ENCODE measurements at places on chromosomes 6 and 20. TPM values are rescaled to one million over a fixed set of nuclear protein-coding genes. Genes with fewer than 3 reads are reported as not detected.
A peak's percentile ranks its signal among the peaks of the same experiment; 100 is the strongest.

COL12A1 gene
- 0.29 TPM for total RNA-seq

FRMD1 gene
- total RNA-seq, result not detected

PPP1R14C gene
- total RNA-seq, result not detected

TGM3 gene
- not detected for total RNA-seq

NINL gene
- total RNA-seq, result 0.29 TPM

SLC22A3 gene
- 0.05 TPM for total RNA-seq

DNA sequence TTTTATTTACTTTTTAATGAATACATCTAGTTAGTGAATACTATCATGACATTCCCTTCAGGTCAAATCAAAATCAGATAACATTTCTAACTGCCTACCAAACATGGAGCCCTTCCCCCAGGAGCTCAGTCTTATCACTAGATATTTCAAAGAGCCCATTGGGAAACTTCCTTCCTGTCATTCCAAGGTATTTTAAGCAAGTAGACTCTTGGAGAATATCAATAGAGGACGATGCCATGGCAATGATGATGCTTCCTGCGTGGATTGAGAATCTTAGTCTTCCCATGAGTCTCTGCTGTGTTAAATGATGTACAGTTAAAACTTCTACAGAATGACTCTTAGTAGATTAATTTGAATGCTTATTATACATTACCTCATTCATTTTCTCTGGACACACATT, 384.9 kb downstream of the CENPW start:
- DNase-seq, result no peak

DNA sequence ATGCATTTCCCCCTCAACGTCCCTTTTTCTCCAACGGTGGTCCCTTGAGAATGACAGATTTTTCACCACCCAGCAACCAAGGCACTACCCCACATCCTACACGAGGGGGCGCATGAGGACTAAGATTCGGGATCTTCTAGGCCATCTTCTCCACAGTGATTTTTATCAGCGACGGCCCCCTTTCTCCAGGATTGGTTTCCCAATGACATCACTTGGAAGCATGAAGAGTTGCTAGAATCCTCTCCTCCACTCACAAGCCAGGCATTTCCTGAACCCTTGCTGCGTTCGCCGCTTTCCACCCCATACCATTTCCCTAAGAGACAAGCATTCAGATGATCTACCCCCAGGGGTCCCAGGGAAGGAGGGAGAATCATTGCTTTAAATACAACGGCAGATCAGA, 252.0 kb downstream of the HIVEP2 start:
- DNase-seq, result no peak

DNA sequence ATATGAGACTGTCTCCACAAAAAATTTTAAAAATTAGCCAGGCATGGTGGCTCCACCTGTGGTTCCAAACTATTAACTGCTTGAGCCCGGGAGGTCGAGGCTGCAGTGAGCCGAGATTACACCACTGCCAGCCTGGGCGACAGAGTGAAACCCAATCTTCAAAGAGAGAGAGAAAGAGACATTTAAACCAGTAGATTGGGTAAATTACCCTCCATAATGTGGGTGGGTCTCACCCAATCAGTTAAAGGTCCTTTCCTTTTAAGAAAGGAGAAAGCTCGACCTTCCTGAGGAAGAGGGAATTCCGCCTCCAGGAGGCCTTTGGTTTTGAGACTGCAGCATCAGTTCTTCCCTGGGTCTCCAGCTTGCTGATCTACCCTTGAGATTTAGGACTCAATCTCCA, 25.2 kb upstream of the SCML4 start:
- no peak for DNase-seq

DNA sequence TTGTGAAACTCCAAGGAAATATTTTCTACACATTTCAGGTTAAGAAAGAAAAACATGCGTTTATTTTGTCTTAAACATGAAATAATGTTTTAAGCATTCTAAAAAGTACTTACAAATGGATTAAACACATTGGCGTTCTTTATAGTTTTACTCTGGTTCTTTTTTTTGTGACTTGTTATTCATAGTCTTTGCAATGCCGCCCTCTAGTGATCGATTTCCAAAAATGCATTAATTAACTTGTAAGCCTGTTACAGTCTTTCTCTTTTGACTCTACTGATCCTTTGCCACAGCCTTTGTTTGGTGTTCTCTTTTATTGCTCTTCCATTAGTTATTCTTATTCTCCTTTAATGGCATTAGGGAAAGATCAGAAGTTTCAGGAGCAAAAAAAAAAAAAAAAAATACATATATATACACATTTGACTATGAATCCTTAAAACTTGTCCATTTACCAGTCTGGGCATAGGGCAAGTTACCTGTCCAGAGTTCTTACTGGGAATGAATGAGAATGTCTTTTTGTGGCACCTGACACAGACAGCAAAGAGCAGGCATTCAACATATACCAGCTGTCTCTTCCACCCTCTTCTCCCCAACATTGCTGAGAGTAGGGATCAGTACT, 59.9 kb downstream of the MACROD2 start:
- DNase-seq, result no peak

DNA sequence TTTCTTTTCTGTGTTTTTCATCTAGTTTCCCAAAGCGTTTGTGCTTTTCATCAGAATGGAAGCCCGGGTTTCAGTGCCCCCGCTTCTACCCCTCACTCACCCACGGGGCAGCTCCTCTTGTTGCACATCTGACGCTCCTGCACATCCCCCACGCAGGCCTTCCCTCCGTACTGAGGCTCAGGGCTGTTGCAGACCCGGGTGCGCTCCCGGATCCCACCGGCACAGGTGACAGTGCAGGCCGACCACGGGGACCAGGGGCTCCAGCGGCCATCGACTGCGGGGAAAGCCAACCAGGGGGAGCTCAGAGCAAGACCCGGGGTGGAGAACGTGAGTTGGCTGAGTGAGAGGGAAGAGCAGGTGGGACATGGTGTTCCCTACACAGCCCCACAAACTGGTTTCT, 19.0 kb downstream of the THBS2 start:
- no peak for DNase-seq

DNA sequence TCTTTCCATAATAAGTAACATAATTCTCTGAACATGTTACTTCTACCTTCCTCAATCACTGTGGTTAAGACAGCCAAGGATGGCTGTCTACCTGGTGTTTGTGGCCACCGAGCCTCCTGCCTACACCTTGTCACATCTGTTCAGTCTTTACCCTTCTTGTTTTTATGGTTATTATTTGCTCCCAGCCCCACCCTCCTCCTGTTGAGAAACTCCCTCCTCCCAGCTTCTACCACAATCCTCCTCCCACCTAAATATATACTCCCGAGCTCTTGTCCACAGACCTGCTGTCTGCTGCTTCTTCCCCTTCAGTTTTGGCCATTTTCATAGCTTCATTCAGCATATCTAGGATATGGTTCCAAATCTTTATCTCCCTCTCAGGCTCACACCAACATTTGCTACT, 35.7 kb upstream of the GABRR1 start:
- no peak for DNase-seq

GRCh38 chr6:157879034-157879872, 56.2 kb downstream of the SNX9 start:
- DNase-seq, result peak; percentile 50

- DNase-seq, result no peak
Measured at GRCh38 chr6:41584205-41584604, 38.0 kb downstream of the FOXP4 start.

DNA sequence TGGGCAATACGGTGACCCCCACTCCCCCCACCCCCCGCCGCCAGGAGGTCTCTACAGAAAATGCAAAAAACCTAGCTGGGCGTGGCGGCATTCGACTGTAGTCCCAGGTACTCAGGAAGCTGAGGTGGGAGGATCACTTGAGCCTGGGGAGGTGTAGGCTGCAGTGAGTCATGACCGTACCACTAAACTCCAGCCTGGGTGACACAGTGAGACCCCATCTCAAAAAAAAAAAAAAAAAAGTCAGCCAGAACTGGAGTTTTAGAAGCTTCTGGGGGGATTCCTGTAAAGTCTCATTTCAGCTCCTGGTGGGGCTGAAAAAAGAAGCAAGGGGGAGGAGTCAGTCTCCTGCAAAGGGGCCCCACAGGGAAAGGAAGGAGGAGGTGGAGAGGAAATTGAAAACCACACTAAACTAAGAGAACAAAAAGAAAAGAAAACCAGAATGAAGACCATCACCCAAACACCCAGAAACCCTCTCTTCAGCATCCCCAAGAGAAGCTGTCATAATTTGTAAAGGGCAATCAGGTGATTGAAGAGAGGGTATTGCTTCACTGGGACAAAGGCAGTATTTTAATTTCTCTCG, 50.4 kb downstream of the NOL4L start:
- no peak for DNase-seq
